ENCODE measurements at places on chromosomes 3 and 15. TPM values are rescaled to one million over a fixed set of nuclear protein-coding genes. Genes with fewer than 3 reads are reported as not detected.
A peak's percentile ranks its signal among the peaks of the same experiment; 100 is the strongest.

- no peaks in the 10 kb centered on the region for H3K4me1 ChIP-seq
- no peaks in the 10 kb centered on the region for H3K27me3 ChIP-seq
- H3K27ac ChIP-seq: no peak overlapping the region
Observed at GRCh38 chr3:8576841-8577571, 67.6 kb downstream of the SSUH2 start.

GRCh38 chr3:48502728-48503168, 1.2 kb downstream of the SHISA5 start:
- no peak overlapping the region for H3K27ac ChIP-seq
- no peaks in the 10 kb centered on the region for H3K27me3 ChIP-seq
- peaks cover 2% of the 10 kb centered on the region for H3K36me3 ChIP-seq
- DNase-seq: no peak
- peak overlapping the region; percentile 82 for H3K4me3 ChIP-seq

DNA sequence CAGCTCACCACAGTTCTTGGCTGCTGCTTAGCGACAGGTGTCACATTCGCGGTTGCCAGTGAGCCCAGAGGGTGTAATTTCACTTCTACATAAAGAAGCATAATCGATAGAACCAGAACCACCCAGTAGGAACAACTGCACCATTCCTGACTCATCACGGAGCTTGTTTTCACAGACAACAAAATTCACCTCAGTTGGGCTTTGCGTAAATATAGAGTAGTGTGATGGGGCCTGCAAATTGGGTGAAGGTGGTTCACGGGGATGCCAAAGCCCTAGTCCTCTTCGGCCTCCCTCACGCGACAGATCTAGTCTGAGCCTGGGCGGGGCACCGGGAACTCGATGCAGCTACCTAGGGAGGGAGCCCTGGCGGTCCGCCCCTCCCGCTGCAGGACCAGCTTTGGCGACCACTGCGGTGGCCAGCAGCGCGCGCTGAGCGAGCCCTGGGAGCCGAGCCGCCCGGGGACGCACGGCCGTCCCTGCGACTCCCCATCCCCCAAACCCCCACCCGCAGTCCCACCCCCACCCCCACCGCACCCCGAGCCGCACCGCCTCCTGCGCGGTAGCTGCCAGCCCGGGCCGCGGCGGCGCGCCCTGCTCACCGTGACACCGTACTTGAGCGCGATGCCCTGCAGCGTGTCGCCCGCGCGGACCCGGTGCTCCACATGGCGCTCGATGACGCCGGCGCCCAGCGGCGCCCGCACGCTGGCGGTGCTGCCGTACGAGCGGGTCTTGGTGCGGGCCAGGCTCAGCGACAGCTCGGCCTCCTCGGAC, 519 bp downstream of the LYSMD2 start:
- peak; percentile 37 for DNase-seq
- no peaks in the 10 kb centered on the region for H3K27me3 ChIP-seq
- peaks cover 62% of the 10 kb centered on the region for H3K4me1 ChIP-seq
- H3K4me3 ChIP-seq: peak overlapping the region; percentile 78
- H3K27ac ChIP-seq: peak overlapping the region; percentile 39

- no peak overlapping the region for H3K4me3 ChIP-seq
- H3K27me3 ChIP-seq: no peaks in the 10 kb centered on the region
- no peak overlapping the region for H3K27ac ChIP-seq
- peaks cover 25% of the 10 kb centered on the region for H3K36me3 ChIP-seq
- DNase-seq: no peak
- no peaks in the 10 kb centered on the region for H3K4me1 ChIP-seq
Observed at GRCh38 chr3:143060906-143061305, 58.7 kb upstream of the CHST2 start.

DNA sequence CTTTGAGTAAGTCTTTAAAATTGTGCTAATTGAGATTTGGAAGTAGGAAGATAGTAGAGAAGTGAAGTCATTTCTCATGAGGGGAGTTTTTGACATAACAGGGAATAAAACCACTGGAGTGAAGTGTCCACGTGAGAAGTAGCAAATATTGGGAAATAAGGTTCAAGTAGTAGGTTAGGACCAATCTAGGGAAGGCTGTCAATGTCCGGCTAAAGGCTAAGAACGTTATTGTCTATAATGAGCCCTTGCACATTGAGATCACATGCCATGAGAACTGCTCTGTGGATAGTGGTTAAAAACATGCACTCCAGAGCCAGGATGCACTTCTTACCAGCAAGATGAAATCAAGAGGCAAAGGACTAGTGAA, 459.9 kb upstream of the TPRG1 start:
- H3K36me3 ChIP-seq: no peaks in the 10 kb centered on the region
- H3K4me3 ChIP-seq: no peak overlapping the region
- no peak for DNase-seq
- no peaks in the 10 kb centered on the region for H3K27me3 ChIP-seq
- no peaks in the 10 kb centered on the region for H3K4me1 ChIP-seq

GRCh38 chr15:39552556-39552955, 28.3 kb upstream of the THBS1 start:
- H3K27ac ChIP-seq: no peak overlapping the region
- DNase-seq: no peak
- H3K4me3 ChIP-seq: no peak overlapping the region
- no peaks in the 10 kb centered on the region for H3K27me3 ChIP-seq

GRCh38 chr3:30657914-30658313, 51.5 kb downstream of the TGFBR2 start:
- peaks cover 85% of the 10 kb centered on the region for H3K4me1 ChIP-seq
- H3K27me3 ChIP-seq: no peaks in the 10 kb centered on the region
- peaks cover 68% of the 10 kb centered on the region for H3K36me3 ChIP-seq
- H3K4me3 ChIP-seq: no peak overlapping the region
- DNase-seq: no peak

DNA sequence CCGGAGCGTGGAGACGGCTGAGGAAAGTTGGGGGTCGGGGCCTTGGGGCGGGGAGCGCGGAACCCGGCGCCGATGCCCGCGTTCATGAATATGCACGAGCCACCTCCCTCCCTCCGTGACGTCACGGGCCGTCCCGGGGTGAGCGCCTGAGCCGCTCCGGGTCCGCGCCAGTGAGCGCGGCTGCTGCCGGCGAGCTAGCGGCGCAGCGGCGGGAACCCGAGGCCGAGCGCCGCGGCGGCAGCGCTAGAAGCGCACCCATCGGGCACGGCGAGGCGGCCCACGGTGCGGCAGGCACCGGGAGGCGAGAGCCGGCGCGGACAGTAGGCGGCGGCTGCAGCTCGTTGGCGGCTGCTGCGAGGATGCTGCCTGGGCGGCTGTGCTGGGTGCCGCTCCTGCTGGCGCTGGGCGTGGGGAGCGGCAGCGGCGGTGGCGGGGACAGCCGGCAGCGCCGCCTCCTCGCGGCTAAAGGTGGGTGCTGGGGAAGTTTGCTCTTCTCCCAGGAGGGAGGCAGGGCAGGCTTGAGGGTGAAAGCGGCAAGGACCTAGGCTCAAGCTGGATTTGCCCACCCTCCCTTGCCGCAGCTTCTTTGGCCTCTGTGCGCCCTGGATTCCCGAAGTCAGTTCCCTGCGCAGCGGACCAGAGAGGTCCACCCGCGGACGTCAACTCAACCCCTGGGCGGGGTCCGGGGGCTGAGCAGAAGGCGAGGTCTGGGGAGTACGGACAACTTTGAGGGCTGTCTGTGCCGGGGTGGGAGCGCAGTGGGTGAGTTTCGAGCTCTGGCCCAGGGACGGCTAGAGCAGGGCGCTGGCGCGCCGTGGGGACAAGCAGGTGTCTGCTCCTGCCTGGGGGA, at the start of gene CLSTN2:
TSS of gene CLSTN2 (plus strand) at position 170 of the 850 bp plus-strand sequence.
- no peak within 1 kb of the TSS for H3K4me3 ChIP-seq
- DNase-seq: no peak
- H3K36me3 ChIP-seq: no peaks in the 10 kb centered on the region
- H3K27me3 ChIP-seq: peaks cover 42% of the 10 kb centered on the region
- no peak within 1 kb of the TSS for H3K27ac ChIP-seq
- peaks cover 4% of the 10 kb centered on the region for H3K4me1 ChIP-seq

- no peak overlapping the region for H3K27ac ChIP-seq
- no peak overlapping the region for H3K4me3 ChIP-seq
- no peaks in the 10 kb centered on the region for H3K36me3 ChIP-seq
- peaks cover 8% of the 10 kb centered on the region for H3K27me3 ChIP-seq
- H3K4me1 ChIP-seq: peaks cover 16% of the 10 kb centered on the region
Observed at GRCh38 chr15:63050731-63051155, 8.2 kb downstream of the TPM1 start.

DNA sequence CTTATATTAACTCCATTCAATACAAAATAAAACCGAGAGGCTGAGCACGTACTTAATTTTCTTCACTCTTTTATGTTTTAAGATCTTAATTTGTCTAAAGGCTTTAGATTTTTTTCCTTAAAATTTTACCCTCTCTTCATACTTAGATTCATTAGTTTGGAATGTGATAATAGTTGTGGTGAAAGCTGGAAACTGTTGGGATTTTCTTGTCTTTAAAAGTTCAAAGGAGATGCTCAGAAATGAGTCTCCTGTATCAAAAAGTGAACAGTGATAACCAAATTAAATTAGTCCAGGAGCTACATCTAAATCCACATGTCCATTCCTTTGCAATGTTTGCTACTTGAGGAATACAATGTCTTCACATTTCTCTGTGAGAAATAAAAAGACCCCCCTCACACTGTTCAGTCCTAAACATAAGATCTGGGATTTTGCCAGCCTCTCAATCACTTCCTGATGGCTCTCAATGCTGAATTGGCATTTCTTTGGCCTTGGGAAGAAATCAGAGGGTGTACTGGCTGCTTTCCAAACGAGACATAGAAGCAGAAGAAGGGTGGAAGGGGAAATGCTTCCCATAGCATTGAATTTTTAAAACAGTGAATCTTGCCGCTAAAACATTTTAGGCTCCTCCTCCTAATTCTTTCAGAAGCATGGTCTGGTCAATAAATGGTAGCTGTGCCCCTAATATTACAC, 245.0 kb downstream of the SHOX2 start:
- H3K27me3 ChIP-seq: no peaks in the 10 kb centered on the region
- DNase-seq: no peak
- H3K4me1 ChIP-seq: no peaks in the 10 kb centered on the region
- no peaks in the 10 kb centered on the region for H3K36me3 ChIP-seq
- no peak overlapping the region for H3K27ac ChIP-seq

GRCh38 chr3:93973131-93974126, at the start of gene PROS1:
Gene PROS1, minus strand, starts transcription at chr3:93973896. Its CDS starts 147 bp downstream, at chr3:93973749.
- peaks cover 10% of the 10 kb centered on the region for H3K4me1 ChIP-seq
- peaks cover 11% of the 10 kb centered on the region for H3K27me3 ChIP-seq
- peak within 1 kb of the TSS; percentile 52 for H3K4me3 ChIP-seq
- H3K27ac ChIP-seq: no peak within 1 kb of the TSS
- H3K36me3 ChIP-seq: no peaks in the 10 kb centered on the region
- peak; percentile 45 for DNase-seq

GRCh38 chr3:22704166-22704565, 499.0 kb upstream of the UBE2E2 start:
- H3K36me3 ChIP-seq: no peaks in the 10 kb centered on the region
- no peak for DNase-seq
- H3K4me3 ChIP-seq: no peak overlapping the region
- H3K27ac ChIP-seq: no peak overlapping the region

GRCh38 chr3:73657186-73657585, 32.4 kb upstream of the PDZRN3 start:
- no peak overlapping the region for H3K27ac ChIP-seq
- no peaks in the 10 kb centered on the region for H3K27me3 ChIP-seq
- H3K4me1 ChIP-seq: no peaks in the 10 kb centered on the region
- no peak overlapping the region for H3K4me3 ChIP-seq
- DNase-seq: no peak
- H3K36me3 ChIP-seq: no peaks in the 10 kb centered on the region

DNA sequence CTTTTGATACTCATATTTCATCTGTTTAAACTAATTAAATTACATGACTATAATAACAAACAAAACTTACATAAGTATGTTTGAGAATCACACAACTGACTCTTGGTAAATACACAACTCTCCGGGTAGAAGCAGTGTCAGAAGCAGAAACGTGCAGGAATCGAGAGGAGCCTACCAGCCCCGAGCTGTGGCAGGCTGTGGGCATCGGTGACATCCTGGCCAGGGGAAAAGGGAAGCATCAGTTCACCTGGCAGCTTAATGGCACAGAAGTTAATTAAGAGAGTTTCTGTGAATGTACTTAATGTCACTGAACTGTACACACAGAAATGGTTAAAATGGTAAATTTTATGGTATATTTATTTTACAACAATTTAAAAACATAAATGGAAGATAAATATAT, 90.2 kb downstream of the CRTC3 start:
- peaks cover 24% of the 10 kb centered on the region for H3K4me1 ChIP-seq
- H3K27me3 ChIP-seq: no peaks in the 10 kb centered on the region
- peaks cover 73% of the 10 kb centered on the region for H3K36me3 ChIP-seq
- no peak for DNase-seq
- peak overlapping the region; percentile 6 for H3K4me3 ChIP-seq

DNA sequence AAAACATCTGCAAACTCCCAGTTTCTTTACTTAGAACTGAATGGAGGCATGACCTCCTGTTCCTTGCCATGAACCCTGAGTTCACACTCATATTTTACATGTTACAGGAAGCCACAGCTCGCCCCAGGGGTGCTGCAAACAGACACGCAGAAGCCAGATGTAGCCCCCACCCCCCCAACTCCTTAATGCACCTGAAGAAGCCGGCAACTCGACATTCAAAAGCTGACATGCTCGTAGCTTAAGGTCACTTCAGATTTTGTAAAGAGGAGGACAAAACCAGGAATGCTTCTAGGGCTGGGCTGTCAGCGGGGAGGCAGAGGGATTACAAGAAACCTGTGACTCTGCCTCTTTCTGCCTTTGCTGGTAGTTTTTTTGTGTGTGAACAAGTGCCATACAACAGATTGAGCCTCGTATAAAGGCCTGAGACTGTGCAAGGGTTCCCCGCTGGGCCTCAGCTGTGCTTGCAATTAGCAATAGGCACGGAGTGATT, 42.0 kb upstream of the FEZF2 start:
- no peaks in the 10 kb centered on the region for H3K36me3 ChIP-seq
- no peak overlapping the region for H3K4me3 ChIP-seq
- H3K27me3 ChIP-seq: no peaks in the 10 kb centered on the region

DNA sequence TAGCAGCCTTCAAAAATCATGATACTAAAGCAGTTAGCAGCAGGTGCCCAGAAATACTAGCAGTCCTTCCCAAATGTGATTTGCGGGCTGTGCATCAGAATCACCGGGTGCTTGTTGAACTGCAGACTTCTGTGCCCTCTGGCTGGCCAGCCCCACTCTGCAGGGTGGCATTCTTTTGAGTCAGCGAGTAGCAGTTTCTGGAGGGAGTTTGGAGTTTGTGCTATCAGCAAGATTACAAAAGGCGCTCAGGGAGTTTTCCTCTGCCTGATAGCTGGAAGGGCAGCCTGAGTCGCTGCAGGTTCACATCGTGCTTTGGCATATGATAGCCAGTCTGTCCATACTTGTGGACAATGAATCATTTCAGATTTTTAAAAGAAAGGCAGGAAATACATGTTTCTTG, 57.6 kb downstream of the CLDN11 start:
- H3K27me3 ChIP-seq: peaks cover 4% of the 10 kb centered on the region
- H3K27ac ChIP-seq: no peak overlapping the region
- no peaks in the 10 kb centered on the region for H3K4me1 ChIP-seq
- no peaks in the 10 kb centered on the region for H3K36me3 ChIP-seq

The ANKRD34C gene
- total RNA-seq: not detected

The CD200R1L gene
- not detected for total RNA-seq

The TLE3 gene
- total RNA-seq: 159 TPM

The C3orf80 gene
- not detected for total RNA-seq

The ANKUB1 gene
- not detected for total RNA-seq

The DPPA2 gene
- not detected for total RNA-seq

The MRPS25 gene
- 60.2 TPM for total RNA-seq

The MYO5C gene
- total RNA-seq: 0.53 TPM

The ISL2 gene
- total RNA-seq: not detected

The HDC gene
- not detected for total RNA-seq
